ENCODE measurements at places on chromosomes 3 and 15.

DNA sequence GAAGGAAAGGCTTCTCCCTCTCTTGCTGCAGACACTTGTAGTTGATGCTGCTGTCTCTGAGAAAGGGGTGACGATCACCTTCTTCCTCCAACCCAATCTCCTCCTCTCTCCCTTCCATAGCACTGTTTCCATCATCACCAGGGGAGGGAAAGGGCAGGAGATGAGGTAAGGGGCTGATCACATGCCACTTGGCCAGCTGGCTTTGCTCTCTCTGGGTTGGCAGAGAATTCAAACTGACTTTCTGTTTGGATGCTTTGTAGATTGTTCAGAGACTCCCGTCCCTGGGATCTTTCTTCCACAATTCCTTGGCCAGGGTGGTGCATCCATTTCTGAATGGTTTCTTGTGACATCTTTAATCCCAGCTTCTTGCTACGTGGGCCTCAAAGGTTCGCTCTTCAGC lies 43.2 kb upstream of the ZNF148 start:
- no peak for DNase-seq

GRCh38 chr3:156816794-156817645 lies 9.1 kb upstream of the LEKR1 start:
- DNase-seq = peak; percentile 33

- DNase-seq = no peak
Measured at GRCh38 chr15:40906991-40907802, 12.9 kb downstream of the VPS18 start.

DNA sequence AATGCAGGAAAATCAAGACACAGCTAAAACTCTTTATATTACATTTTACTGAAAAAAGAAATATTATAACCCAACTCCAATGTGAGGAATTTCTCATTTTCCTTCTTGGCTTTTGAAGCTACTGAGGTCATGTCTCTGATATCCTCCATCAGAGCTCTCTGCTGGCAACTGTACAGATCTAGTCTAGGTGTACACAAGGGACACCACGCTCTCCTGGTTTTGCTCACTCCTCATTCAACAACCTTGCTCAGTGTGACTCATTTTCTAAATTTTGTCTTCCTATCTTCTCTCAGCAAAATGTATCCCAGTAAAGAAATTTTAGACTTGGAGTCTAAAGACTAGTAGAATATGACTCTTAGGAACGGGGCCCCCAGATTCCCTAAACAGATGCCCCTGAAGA lies 144.3 kb downstream of the KCNMB2 start:
- no peak for DNase-seq

DNA sequence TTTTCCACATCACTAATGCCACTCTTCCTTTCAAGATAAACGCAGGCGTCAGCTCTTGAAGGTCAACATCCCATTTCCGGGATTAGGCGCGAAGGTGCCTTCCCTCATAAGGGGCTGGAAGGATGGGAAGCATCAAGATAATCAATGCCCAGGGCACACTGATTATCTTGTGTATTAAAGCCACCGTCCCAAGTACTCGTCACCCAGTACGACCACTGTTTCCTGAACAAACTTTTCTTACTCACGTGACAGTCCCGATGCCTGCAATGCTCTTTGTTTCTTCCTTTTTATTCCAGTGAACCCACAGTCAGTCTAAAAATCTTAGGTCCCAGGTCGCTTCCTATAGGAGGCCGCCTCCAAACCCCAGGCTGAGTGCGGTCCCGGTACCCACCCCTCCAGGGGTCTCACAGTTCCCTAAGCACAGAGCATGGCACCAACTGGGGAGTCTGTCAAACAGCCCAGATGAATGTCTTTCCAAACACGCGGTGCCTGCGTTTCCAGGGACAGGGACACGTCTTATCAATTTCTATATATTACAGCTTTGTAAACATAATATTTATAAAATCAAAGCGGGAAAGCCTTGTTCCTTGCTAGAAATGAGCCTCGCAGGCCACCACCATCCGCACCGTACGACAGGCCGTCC lies 589 bp downstream of the ANAPC13 start:
- no peak for DNase-seq

DNA sequence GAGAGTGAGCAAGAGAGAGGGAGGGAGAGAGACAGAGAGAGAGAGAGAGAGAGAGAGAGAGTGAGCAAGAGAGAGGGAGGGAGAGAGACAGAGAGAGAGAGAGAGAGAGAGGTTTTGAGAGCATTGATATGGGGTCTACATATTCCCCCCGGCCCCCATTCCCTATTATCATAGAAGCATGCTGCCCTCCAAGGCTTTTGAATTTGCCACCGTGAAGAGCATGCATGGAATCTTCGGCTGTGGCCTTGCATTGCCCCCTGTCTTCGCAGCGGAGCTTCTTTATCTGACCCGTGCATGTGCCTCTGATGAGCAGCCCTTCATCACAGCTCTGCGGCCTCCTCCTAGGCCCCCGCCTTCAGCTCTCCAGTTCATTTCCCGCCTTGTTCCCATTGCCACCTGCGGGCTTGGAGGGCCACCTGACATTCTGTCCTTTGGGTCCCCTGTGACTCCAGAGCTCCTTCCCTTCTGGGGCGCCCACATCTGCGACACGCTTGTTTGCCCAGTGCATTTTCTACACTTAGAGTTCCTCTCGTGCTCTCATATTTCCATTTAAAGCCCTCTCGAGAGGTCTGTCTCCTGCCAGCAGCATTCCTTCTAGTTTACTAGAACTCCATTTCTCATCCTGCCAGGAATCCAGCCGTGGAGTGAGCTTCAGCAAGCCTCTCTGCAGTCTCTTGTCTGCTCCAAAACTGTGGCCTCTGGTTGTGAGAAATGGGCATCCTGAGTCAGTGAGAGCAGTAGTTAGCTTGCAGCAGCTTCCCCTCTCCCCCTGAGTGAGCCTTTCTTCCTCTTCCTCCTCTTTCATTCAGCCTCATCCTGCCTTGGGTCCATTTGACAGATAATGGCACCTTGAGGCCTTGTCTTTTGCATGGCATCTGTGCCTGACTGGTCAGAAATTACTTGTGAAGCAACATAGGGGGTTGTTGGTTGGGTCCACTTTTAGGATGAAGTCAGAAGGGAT lies 25.3 kb downstream of the LPP start:
- no peak for DNase-seq

- no peak for DNase-seq
Measured at GRCh38 chr3:129506231-129506742, 22.2 kb upstream of the RHO start.

DNA sequence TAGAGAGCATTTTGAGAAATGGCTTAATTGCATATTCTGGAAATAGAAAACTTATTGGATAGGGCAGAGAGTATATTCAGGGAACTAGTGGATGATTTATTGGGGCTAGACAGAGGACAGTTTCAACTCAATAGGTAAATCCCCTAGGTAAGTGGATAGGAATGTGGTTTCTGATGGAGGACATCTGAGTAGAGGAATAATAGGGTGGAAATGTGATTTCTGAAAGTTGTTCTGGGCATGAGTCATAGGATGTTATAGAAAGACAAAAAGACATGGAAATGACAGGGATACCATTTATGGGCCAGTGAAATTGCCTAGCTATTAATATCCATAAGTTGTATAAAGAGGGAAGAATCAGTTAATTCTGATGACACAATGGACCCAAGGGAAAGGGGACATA lies 563.3 kb upstream of the GOLIM4 start:
- DNase-seq = no peak

DNA sequence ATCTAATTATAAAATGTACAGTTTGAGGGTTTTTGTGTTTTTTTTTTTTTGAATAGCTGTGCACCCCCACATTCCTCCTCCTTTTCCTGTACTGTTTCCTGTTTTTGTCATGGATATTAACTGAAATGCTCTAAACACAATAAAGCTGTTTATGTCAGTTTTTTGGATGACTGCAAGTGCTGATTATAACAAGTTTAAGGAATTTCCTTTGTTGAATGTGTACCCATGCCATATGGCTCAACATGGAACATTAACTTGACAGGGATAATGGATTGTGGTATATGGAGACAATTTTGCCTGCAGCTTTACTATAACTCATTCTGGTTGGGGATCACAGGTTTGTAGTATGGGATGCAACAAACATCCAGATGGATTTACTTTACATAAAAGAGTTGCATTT lies 216.4 kb downstream of the TCF12 start:
- DNase-seq = no peak

DNA sequence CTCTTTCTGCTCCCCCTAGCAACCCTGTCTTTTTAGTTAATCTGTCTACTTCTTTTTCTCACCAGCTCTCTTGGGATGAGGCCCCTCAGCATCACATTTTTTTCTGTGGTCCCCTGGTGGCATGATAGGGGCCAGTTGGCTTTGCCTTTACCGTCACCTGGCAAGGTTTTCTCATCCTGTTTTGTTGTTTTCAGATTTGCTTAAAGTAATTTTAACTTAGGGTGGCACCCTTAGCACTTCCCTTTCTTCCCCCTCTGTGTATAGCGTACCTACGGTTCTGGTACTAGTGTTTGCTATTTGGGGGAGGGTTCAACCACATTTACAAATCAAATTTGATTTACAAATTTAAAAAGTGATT lies 35.6 kb downstream of the PDCD6IP start:
- DNase-seq = no peak

GRCh38 chr3:99134986-99135385 lies 233.5 kb upstream of the DCBLD2 start:
- DNase-seq = no peak

DNA sequence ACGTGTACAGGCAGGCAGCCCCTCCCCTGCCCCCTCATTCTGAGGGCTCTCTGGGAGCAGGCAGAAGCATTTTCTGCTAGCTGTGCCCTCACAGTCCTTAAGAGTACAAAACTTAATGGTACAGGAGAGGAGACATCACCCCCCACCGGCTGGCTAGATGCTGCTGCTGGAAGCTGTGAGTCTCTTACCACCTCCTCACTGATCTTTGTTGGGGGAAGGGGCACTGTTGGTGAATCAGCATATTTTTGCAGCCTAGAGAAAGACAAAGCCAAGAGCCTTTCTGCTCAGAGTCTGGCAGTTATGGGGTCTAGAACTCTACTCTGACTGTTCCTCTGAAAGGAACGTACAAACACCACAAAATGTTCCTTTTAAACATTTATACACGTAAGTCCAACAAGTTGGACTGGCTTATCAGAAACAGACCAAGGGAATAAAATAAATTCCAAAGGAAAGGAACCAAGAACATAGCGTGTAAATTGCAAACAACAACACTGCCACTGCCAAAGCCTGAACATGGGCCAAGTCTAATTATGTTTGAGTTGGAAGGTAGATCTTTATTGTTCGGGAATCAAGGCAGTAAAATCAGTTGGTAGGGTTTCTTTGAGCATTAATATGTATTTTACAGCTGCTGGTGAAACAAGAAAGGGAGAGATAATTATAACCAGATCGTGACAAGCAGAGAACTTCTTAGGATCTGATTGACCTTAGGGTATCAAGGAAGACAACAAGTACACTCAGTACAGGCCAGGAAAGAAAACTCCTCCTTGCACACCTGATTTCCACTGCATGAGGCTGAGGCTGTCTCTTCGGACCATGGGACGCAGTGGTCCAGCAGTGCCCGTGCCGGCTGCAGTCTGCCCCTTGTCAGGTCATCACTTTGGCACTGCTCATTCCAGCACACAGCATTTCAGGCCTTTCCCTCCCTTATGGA lies 27.4 kb downstream of the CLK3 start:
- no peak for DNase-seq

GRCh38 chr3:173502983-173503568 lies 105.5 kb downstream of the NLGN1 start:
- no peak for DNase-seq

GRCh38 chr3:193730976-193731375 lies 138.0 kb downstream of the OPA1 start:
- no peak for DNase-seq

- DNase-seq = no peak
Measured at GRCh38 chr15:91183596-91183995, 83.5 kb downstream of the SV2B start.

GRCh38 chr3:198070871-198071270 lies 110.9 kb downstream of the LMLN start:
- no peak for DNase-seq

GRCh38 chr3:196355668-196356067 lies 17.5 kb upstream of the TM4SF19 start:
- DNase-seq = no peak

DNA sequence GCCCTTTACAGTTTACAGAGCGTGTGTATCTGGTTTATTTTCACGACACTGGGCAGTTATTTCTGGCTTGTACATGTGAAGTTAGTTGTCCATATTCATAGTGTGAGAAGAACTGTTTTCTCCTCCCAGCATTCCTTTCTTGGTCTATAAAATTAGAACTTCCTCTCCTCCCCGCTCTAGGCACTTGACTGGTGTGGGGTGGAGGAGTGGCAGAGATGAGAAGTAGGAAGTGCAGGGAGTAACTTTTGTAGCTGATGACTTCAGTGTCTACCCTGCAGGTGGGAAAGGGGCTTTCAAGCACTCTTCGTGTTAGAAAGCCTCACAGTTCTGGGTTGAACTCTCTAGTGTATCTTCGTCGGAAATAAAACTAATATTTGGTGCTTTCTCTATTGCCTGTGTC lies 13.4 kb downstream of the APOD start:
- no peak for DNase-seq

DNA sequence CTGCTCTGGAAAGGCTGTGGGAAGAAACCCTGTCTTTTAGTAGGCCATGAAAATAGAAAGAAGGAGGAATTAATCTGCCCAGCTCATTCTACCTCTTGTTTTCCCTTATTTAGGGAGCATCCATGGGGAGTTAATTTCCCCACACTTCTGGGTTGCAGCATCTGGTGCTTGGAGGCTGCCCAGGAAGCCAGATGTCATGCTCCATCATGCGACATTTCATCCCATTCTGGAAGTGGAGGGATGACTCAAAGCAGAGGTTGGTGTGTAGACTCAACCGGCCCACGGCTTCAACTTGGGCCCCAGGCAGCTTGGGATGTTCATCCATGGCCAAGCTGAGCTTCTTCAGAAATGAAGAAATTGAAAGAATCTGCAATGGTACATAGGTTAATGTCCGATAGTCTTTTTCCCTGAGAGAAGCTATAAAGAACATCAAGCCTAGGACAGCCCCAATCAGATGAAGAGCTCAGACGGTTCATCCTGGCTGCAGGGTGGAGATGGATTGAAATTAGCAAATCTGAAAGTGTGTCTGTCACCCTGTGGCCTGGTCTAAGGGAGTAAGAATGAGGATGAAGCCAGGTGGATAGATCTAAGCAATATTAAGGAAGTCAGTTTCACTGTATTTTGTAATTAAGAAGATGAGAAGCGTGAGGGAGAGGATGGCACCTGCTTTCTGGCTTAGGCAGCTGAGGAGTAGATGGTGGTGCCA lies 24.5 kb upstream of the PROK2 start:
- DNase-seq = no peak

DNA sequence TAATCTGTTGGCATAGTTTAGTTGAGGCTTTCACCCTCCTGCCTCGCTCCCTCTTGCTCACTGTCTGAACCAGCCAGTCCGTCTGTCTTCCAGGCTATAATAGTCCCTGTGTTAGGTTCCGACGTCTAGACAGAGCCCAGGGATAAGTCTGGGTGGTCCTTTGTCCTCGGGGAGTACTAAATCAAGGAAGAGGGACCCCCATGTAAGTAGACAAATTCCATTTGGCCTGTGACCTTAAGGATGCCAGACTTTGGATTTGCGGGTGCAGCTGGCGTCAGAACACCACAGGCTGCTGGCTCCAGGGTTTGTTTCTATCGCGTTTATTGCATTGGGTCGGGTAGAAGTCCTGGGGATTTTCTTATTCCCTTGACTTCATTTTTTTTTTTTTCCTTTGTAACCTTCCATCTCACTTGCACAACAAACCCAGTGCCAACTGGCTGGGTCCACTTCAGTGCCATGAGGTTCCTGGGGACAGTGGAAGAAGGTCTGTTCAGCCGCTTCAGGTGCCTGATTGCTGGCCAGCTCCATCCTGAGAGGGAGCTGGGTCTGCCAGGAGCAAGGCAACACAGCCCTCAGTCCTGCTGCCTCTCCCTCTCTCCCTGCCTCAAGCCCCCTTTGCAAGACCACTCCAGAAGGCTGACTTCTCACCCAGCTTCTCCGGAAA lies 95.4 kb upstream of the KLHL25 start:
- no peak for DNase-seq

GRCh38 chr15:28903555-28903954 lies 17.8 kb downstream of the APBA2 start:
- DNase-seq = no peak

All from H54 (cell line).